Mucosa of descending colon (tissue), 3 donors: ENCODE measurements at places on chromosomes 3 and 15. TPM values are rescaled to one million over a fixed set of nuclear protein-coding genes. Genes with fewer than 3 reads are reported as not detected.
A peak's percentile ranks its signal among the peaks of the same experiment; 100 is the strongest.

DNAJC13 gene
- 62.0 TPM for total RNA-seq

LRRC3B gene
- 0.76 TPM for total RNA-seq

FBLN2 gene
- 10.2 TPM for total RNA-seq

LRRN1 gene
- 1.4 TPM for total RNA-seq

FGF7 gene
- 46.7 TPM for total RNA-seq

SLC15A2 gene
- total RNA-seq = 4.3 TPM

CTXND1 gene
- 0.09 TPM for total RNA-seq

GOLGA6L4 gene
- 2.4 TPM for total RNA-seq

SLC28A2 gene
- 1.2 TPM for total RNA-seq

LYSMD2 gene
- total RNA-seq = 3.8 TPM

ACKR2 gene
- 10.4 TPM for total RNA-seq

SI gene
- total RNA-seq = 6.5 TPM

PLSCR2 gene
- 2.8 TPM for total RNA-seq

GRCh38 chr3:169746924-169747323 is 17.9 kb downstream of the TERC start:
- no peak for DNase-seq

DNA sequence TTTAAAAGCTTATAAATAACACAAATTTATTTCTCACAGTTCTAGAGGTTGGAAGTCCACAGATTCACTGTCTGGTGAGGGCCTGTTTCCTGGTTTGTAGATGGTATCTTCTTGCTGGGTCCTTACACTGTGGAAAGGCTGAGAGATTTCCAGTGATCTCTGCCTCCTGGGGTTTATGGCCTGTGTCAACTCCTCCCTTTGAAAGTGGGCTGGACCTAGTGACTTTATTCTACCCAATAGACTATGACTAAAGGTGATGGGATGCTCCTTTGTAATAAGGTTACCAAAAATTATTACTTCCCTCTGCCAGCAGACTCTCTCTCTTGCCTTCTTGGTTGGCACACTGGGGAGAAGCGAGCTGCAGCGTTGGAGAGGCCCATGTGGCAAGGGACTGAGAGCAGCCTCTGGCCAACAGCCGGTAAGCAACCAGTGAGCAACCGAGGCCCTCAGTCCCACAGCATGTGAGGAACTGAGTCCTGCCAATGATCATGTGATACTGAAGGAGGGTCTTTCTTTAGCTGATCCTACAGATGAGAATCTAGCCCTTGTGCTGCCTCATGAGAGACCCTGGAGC is 14.0 kb upstream of the COPG1 start:
- no peak for DNase-seq

GRCh38 chr3:38039899-38040261 is 872 bp downstream of the DLEC1 start:
- peak; percentile 77 for DNase-seq

GRCh38 chr3:4750306-4750968 is 228.8 kb upstream of the BHLHE40 start:
- no peak for DNase-seq

DNA sequence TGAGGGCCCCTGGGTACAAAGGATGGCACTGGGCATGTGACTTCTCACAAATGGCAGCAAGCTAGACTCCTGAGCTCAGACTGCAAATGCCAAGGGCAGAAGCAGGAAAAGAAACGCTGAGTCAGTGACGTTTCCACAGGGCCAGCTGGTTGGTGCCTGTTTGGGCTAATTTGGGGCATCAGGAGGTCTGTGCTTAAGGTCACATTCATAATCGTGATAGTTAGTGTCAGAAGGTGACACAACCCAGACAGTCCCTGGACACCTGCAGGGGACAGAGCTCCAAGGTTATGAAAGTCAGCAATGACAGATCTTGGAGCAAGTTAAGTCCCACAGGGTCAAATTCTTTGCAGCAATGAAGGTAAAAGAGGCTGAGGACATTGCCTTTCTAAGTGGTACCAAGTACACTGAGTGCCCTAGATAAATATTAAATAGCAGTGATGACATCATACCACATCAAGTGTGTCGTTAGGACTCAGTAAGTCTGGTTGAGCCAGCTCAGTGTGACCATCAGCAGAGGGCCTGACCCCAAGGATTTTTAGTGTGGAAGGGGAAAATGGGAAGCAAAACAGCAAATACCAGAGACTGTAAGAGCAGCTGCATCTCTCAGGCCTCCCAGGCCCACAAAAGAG is 556.9 kb upstream of the CFAP20DC start:
- DNase-seq = no peak

GRCh38 chr15:46652266-46652665 is 1017.4 kb downstream of the SQOR start:
- no peak for DNase-seq

GRCh38 chr3:103006526-103007183 is 571.8 kb downstream of the ZPLD1 start:
- DNase-seq = no peak

- DNase-seq = no peak
These were observed 336.6 kb upstream of the SLCO3A1 start for GRCh38 chr15:91516866-91517265.

GRCh38 chr15:100111125-100112060 is 230.4 kb downstream of the ADAMTS17 start:
- DNase-seq = peak; percentile 19

- no peak for DNase-seq
These were observed 9.2 kb downstream of the EIF3J start for GRCh38 chr15:44545913-44546802.

- DNase-seq = no peak
These were observed 64.4 kb downstream of the ZNF609 start for GRCh38 chr15:64524778-64525177.
